Suppressor macrophage treated with lipopolysaccharide for 1 hour (primary cell): ENCODE measurements at places on chromosomes 2 and 18.

GRCh38 chr2:221016551-221016950 lies 555.6 kb downstream of the EPHA4 start:
- no peak for DNase-seq

GRCh38 chr2:148124271-148124670 lies 103.4 kb downstream of the MBD5 start:
- no peak for DNase-seq

DNA sequence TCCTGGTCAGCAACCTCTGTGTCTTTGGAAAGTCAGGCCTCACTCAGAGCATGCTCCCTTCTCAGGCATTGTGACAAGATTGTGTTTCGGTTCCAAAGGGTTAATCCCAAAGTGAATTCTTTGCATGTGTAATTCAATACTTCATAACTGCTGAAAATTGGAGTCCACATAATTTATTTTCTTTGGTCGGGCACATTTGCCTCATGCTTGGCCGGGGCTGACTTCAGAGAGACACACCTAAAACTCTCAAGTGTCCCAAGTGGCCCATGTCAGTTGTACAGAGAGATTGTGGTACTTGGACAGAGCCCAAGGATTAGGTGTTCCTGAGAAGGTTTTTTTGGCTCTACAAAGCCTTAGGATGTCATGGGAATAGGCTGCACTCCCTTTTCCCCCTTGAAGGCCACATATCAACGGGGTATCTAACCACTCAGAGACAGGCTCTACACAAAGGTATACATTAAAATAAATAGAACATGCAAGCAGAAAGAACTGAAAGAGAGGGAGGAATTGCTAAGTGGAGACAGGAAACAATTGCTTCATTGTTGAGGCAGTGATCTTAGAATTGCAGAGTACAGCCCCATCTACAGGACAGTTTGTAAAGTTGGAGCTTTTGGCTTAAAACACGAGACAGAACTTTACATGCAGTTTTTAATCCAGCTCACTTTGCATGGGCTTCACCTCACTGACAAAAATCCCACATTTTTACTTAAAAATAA lies 1232.3 kb upstream of the ZEB2 start:
- peak; percentile 83 for DNase-seq

GRCh38 chr2:237540223-237540775 lies 26.1 kb upstream of the PRLH start:
- no peak for DNase-seq

- peak; percentile 40 for DNase-seq
Observed at GRCh38 chr18:69123421-69123820, 277.3 kb upstream of the DOK6 start.

DNA sequence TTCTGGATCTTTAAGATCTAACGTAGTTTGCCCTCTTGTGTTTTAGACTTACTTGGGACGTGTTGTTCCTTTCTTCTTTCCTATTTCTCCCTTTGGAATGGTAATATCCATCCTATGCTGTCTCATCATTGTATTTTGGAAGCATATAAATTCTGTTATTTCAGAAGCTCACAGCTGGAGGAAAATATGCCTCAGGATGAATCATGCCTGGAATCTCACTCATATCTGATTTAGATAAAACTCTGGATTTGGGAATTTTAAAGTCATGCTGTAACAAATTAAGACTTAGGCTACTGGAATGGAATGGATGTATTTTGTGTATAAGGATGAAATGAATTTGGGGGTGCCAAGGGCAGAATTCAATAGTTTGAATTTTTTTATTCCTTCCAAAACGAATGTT lies 245.2 kb upstream of the GULP1 start:
- no peak for DNase-seq

DNA sequence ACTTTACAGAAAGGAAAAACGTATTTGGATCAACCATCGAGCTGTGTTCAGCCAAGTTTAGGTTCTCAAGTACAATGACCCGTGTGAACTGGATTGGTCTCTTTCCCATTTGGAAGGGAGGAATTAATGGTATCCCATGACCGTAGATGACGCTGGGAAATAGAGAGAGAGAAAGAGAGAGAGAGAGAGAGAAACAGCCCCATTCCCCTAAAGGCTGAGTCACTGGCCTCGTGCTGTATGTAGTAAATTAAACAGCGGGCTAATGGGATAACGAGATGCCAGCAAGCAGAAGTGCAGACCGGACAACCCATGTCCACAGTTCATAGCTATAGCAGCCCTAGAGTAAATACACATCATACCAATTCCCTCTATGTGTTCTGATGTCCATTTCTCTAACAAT lies 99.6 kb downstream of the BCL11A start:
- DNase-seq: no peak

GRCh38 chr2:726169-726568 lies 49.0 kb upstream of the TMEM18 start:
- DNase-seq: peak; percentile 5

GRCh38 chr2:238061315-238062202 lies 758 bp downstream of the SCLY start:
- DNase-seq: peak; percentile 24

GRCh38 chr2:36785179-36785795 lies 88.8 kb downstream of the VIT start:
- DNase-seq: peak; percentile 69

DNA sequence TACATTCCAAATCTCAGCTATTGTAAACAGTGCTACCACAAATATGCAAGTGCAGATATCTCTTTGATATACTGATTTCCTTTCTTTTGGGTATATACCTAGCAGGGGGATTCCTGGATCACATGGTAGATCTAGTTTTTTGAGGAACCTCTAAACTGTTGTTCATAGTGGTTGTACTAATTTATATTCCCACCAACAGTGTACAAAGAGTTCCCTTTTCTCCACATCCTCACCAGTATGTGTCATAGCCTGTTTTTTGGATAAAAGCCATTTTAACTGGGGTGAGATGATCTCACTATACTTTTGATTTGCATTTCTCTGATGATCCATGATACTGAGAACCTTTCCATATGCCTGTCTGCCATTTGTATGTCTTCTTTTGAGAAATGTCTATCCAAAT lies 6.3 kb upstream of the CCNT2 start:
- DNase-seq: peak; percentile 93

DNA sequence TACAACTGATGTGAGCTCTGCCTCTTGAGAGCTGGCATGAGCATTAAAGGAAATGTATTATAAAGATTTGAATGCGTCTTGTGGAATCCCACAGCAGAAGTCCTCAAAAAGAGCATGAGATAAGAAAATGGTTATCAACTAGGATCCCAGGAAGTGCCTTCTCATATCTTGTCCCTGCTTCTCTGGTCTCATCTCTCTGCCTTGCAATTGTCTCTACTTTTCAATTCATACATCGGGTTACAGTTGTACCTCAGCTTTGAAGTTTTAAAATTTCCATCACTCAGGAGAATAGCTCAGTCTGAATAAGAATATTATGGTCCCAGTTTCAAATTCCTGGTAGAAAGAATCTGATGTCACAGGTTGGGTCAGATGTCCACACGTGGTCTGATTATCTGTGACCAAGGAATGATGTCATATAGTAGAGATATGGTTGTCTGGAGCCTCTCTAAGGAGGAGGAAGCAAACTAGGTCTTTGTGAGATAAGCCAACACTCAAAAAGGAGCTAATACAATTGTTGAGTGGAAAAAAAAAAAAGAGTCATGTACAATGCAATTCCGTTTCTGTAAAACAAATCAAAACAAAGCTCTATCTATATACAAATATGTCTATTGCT lies 21.7 kb upstream of the CCDC88A start:
- no peak for DNase-seq

GRCh38 chr2:229178706-229179105 lies 92.4 kb downstream of the PID1 start:
- DNase-seq: no peak

DNA sequence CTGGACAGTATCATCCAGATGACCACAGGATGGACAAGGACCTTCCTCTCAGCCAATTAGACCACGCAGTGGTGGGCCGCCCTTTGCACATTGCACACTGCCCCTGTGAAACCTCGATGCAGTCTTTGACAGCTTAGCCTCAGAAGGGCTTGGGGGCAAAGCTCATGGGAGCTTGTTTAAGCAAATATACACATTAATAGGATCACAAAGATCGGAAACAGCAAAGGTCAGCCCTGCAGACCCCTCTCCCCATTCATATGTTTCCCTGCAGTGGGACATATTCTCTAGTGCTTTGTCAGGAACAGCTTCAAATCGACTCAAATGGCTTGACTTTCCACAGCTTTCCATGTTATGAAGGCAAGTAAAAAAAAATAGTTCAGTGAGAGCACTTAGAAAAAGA lies 189.6 kb upstream of the LYPD1 start:
- no peak for DNase-seq

DNA sequence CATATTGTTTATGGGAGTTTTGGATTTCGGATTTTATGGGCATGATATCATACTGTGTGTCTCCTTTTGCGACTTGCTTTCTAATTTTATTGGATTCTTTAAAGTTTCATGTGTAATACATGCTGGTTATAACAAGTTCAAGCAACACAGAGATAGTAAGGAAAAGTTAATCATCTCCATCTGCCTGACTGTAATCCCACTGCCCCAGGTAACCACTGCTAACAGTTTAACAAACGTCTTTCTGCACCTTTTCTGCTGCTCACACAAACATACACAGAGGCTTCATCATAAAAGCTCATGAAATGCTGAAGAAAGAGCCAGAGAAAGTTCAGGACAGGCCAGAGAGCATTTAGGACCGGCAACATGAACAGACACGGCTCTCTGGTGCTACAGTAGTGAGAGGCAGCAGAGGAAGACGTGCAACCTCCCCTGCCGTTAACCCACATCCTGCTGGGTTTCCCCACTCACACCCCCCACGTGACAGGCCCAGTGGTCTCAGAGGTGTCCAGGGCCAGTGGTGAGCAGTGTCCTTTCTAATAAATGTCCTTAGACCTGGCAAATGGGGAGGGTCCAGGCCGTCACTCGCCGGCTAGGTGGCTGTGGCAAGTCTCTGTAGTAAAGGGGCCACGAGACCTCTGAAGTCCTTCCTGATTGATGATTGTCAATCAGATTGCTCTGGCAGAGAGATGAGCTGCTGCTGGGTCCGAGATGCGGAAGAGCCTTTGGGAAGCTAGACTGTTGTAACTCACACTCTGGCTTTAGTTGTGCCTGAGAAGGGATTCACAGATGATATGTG lies 43.0 kb upstream of the SLC1A4 start:
- DNase-seq: peak; percentile 55

DNA sequence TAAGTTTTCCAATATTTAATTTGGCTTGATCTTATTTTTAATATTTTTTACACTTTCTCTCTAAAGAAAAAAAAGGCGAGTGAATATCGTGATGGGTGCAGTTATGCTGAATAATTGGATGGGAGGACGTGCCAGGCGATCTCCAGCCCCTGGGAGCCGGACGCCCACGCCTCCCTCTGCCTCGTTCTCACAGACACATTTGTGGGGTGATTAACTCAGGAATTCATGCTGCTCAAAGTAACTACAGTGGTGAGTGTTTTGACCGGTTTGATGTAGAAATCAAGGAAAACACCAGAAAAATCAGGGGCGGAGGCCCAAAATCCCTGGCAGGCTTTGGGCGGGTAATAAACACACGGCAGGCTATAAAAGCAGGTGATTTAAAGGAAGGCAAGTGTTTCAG lies 736.8 kb upstream of the SALL3 start:
- no peak for DNase-seq

- no peak for DNase-seq
Observed at GRCh38 chr2:212282671-212283261, 255.8 kb downstream of the ERBB4 start.

GRCh38 chr18:67010919-67011318 lies 407.0 kb upstream of the CDH19 start:
- peak; percentile 22 for DNase-seq

DNA sequence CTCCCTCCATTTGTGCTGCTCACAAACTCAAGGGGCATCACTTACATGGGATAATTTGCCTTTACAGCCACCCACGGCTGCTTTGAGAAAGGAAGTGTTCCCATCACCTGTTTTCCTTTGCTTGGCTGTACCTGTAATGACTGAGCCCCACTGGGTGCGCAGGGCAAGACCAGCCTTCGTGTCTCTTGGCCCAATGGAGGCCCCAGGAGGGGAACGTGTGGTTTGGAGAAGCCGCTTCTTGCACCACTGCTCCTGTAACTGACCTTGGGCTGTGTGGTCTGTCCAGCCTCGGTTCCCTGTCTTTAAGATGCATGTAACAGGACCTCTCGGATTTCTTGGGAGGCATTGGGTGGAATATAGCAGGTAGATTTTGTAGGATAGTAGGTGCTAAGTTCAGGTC lies 41.1 kb downstream of the LDLRAD4 start:
- DNase-seq: no peak
